ENCODE measurements at places on chromosomes 4 and X.

DNA sequence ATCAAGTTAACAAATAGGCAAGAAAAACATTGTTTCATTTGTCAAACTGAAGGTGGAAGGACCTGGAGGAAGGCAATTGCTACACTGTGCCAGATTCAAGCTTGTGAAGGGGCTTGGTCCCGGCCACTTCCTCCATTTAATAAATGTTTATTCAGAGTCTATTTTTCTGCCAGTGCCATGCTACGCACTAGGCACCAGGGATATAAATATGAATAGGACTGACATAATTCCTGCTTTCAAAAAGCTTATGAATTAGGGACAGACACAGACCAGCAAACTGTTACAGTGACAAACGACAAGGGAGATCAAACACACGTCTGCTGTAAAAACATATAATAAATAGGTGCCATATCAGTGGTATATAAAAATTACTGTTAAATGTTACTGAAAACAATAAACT lies 571 bp downstream of the TLR6 start:
- no peak for DNase-seq

DNA sequence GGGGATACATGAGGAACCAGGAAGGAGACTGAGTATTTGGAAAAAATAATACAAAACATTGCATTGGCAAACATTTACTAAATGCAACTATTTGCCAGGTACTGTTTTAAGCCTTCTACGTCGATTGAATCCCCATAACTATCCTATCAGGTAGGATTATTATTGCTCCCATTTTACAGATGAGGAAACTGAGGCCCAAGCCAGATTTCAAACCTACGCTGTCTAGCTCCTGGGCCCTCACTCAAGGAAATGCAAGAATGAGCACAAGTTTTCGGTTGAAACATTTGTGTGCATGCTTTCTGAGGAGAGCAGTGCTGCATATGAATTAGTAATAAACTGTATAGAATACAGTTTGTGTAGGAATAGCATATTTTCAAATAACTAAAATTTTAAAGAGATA lies 206.7 kb downstream of the CEP135 start:
- DNase-seq: no peak

GRCh38 chr4:35802644-35803043 lies 441.7 kb downstream of the ARAP2 start:
- DNase-seq: no peak

GRCh38 chrX:24150898-24151297 lies 1.4 kb downstream of the ZFX start:
- DNase-seq: no peak

DNA sequence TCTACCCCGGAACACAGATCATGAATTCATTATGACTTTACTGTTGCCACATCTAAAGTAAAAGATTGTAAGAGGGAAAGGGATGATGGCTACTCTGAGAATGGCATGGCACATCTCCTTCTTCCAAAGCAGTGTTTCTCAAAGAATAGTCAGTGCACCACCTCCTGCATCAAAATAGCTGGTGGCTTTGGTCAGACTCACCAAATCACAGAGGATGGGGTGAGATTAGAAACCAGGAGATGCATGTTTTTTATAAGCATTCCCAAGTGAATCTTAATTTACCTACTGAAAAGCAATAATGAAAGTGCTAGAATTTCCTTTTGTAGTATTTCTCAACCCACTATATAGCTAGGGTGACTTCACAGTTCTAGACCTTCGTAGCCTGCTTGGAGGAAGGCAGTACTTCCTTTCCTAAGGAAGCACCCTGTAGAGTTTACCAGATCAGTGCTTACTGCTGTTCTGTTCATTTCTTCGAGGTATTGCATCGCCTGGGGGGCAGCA lies 340.8 kb upstream of the KLF3 start:
- no peak for DNase-seq

DNA sequence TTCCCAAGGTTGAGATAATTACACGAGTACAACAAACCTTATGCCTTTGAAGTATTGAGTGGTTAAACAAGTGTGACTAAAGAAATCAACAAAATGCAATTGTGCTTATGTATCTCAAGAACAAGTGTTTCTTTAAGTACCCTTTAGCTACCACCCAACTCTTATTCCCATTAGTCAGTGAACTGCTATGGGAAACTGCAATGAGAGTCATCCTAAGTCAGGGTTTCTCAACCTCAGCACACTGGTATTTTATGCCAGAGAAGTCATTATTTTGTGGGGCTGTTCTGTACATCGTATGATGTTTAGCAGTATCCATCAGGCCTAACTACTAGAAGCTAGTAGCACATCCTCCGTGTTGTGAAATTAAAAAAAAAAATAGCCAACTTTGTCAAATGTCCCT lies 549.1 kb upstream of the BOD1L1 start:
- no peak for DNase-seq

DNA sequence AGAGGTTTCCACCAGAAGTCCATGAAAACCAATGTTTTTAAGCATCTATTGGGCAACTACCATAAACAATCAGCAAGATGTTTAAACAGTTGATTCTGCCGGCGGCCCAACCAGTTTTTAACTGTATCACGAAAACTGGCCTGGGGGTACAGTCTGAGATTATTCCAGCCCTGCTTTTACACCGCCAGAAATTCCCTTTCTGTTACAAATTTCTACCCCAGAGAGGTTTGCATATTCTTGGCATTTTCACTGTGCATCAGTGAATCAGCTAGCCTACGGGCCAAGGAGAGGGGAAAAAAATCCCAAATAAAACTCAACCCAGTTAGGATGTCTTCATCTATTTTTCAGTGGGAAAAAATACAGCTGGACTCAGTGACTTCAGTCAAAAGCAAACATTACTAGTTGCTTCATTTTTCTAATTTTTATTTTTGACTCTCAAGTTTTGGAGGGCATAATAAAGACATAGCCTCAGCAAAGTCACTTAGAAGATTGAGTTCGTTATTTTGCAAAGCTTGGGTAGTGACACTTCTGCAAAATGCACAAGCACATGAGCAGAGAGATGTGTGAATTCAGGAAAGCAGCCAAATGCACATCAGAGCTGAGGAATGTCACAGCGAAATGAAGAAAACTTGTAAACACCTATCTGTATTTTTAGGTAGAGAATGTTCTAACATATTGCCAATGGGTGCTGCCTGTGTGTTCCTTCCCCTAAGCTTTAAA lies 167.8 kb upstream of the GK2 start:
- DNase-seq: no peak

- DNase-seq: no peak
These were observed 26.0 kb downstream of the CAPN6 start for GRCh38 chrX:111244235-111244750.

DNA sequence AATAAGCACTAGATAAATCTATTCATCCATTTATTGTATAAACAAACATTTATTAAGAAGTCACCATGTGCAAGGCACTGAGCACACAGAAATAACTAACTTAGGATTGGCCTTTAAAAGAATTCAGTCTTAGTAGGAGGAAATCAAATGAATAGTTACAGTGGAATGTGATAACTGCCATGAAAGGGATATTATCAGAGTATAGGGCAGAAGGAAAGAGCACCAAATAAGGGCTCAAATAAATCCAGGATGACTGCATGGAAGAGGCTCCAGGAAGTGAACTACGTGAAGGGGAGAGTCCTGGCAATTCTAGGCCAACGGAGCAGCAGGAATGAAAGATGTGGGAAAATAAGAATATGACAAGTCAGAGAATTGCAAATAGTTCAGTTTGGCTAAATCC lies 406.0 kb downstream of the INPP4B start:
- no peak for DNase-seq

DNA sequence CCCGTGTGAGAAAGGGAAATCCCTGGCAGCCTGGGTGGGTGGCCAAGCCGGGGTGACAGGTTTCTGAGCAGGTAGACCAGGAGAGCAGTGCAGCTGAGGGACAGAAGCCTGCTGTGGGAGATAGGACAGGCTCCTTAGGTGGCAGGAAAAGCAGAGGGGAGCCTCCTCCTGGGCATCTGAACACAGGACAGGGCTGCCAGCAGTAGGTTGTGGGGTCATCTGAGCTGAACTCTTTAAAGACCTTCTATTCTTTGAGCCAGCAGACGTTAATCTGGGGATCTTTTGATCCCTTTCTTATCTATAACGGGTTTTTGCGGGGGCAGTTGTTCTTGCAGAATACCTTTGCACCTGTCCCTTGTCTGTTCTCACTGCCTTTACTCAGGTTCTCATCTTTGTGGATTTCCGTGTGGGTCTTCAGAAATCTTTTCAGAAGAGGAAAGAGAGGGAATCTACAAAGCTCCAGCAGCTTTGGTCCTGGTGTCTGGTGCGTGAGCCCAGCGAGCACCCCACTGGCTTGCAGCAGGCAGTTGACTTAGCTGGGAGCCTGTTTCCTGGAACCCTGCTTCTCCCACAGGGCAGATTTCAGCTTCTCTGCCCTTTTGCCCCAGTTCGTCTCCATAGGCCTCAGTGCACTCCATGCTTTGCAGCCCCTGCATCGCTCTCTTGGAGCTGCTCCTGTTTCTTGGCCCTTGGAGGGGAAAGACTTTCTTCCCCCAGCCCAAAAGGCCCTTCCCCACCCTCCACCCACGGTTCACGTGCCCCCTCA lies 35.8 kb upstream of the TADA2B start:
- DNase-seq: no peak

- no peak for DNase-seq
These were observed 20.2 kb downstream of the PPA2 start for GRCh38 chr4:105453550-105454205.

DNA sequence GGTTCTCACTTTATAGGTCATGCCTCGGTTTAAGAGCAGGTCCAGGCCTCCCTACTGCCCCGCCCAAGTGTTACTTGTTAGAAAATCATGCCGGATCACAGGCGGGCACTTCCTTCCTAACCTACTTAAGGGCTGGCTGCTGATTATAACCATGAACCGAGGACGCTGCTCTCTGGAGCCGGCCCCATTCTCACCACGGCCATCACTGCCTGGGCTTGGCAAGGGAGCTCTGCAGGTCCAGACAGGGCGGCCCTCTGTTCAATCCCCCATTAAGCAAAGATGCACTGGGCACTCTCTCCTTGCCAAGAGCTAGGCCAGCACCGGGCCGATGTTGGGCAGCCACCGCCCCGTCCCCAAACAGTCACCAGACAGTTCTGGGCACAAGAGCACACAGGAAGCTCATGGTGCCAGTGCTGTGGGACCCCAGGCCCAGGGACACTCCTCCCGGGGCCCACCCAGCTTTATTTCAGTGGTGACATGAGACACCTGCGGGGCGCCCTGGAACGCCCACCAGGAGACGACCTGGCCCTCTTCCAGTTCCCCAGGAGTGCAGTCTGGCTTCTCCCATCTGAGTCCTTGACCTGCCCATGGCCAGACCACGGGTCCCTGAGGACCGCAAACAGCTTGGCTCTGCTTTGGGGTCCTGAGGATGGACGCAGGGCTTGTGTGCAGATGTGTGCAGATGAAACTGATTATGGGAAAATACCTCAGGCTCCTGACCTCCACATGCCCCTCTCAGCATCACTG lies 44.0 kb downstream of the ABLIM2 start:
- no peak for DNase-seq

- DNase-seq: no peak
These were observed 42.2 kb upstream of the HSD17B10 start for GRCh38 chrX:53476371-53476770.

GRCh38 chrX:19448077-19448476 lies 67.2 kb downstream of the MAP3K15 start:
- DNase-seq: no peak

DNA sequence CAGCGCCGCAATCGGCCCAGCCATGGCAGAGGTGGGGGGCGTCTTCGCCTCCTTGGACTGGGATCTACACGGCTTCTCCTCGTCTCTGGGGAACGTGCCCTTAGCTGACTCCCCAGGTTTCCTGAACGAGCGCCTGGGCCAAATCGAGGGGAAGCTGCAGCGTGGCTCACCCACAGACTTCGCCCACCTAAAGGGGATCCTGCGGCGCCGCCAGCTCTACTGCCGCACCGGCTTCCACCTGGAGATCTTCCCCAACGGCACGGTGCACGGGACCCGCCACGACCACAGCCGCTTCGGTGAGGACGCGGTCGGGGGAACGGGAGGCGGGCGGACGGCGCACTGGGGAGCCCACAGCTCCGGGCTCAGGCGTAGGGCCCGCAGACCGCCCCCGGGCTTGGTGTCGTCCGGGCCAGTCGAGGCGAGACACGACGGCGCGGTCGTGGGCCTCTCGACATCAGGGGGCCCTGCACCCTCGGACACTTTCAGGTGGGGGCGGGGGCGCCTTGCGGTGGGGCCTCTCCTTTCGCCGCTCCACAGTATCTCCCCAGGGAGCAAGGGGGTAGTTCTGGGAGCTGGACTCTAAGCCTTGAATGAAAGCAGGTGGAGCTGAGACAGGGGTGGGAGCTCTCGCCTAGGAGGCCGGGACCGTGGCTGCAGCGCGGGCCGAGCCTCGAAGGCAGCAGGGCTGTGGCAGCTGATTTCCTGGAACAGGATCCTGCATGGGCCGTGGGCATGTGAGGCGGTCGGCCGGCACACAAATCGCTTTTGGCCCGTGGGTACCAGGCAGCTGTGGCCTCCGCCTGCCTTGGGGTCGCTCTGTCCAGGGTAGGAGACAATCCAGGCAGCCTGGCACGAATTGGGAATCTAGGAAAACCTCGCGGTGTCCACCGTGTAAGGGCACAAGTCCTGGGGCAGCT lies 722 bp downstream of the FGF16 start:
- no peak for DNase-seq

DNA sequence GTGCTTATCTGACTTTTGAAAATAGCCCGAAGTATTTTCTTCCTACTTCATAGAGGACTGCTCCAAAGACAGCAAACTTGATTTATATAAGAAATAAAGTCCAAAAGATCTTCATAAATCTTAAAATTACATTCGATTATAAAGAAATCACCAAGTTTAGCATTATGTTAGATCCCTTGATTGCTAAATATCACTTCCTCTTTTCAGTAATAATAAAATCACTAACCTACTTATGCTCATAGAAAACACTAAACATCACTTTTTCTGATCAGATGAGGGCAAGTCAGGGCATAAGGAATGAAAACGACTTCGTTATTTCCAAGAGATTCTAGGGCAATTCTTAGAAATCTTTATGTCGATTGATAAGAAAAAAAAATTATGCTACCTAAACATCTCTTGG lies 32.0 kb downstream of the DYNLT3 start:
- DNase-seq: no peak

DNA sequence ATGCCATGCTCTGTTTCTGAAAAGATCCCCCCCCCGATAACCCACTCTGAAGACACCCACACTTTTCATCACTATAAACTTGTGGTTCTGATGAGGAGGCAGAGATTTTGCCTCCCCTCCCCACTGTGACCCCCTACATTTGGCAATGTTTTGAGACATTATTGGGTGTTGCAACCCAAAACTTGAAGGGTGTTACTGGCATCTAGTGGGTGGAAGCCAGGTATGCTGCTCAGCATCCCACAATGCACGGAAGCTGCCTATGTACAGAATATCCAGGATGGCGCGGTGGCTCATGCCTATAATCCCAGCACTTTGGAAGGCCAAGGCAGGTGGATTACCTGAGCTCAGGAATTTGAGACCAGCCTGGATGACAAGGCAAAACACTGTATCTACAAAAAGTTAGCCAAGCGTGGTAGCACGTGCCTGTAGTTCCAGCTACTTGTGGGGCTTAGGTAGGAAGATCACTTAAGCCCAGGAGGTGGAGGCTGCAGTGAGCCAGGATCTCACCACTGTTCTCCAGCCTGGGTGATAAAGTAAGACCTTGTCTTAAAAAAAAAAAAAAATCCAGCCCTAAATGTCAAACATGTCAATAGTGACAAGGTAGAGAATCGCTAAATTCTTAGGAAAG lies 87.3 kb downstream of the SCD5 start:
- no peak for DNase-seq

All from stimulated activated CD4-positive, alpha-beta T cell treated with anti-CD3 and anti-CD28 coated beads, Interleukin-1b, Interleukin-23, amount 100 ng/mL, for 1 hour (primary cell).